ENCODE measurements at places on chromosomes 11 and 22. TPM values are rescaled to one million over a fixed set of nuclear protein-coding genes. Genes with fewer than 3 reads are reported as not detected.

GRCh38 chr11:90434858-90435257, 212.0 kb upstream of the CHORDC1 start:
- no peak for DNase-seq

DNA sequence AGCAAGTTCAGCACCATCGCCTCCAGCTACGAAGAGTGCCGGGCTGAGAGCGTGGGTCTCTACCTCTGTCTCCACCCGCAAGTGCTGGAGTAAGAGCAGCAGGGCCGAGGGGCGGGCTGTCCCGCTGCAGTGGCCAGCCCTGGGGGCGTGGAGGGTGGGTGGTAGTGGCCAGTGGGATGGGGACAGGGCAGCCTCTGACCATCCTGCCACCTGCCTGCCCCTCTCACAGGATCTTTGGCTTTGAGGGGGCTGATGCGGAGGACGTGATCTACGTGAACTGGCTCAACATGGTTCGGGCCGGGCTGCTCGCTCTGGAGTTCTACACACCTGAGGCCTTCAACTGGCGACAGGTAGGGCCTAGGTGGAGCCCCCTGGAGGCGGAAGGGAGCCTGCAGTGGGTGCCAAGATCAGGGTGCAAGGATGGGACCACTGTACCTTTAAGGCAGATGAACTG, 15.0 kb upstream of the BBS1 start:
- DNase-seq = no peak

DNA sequence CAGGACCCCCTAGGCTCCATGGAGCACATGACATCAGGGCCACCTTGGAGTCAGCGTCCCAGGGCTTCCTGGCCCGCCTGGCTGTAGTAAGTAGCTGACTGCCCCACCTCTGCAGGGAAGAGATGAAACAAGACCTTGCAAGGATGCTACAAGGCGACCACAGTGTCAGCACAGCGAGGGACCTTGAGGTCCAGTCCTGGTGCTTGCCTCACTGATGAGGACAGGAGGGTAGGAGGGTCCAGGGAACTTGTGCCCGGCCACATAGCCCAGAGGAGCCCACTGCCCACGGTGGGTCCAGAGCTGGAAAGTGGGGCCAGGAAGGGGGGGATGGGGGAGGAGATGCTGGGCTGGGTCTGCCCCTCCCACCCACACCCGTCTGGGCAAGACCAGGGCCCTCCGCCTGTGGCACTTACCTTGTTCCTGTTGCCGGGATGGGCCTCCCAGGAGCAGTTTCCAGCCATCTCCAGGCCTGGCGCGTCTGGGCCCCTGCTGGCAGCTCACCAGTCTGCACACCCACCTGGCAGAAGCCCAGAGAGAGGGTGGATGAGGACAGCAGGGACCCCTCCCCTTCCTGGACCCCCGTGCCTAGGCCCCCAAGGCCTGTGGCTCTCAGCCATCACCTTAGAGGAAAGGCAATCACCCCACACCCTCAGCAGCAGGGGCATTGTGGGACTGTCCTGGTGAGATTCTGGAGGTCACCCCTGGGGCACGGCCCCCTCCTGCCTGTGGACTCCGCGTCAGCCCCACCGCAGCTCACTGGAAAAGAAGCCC, 3.4 kb downstream of the MRGPRF start:
- no peak for DNase-seq

DNA sequence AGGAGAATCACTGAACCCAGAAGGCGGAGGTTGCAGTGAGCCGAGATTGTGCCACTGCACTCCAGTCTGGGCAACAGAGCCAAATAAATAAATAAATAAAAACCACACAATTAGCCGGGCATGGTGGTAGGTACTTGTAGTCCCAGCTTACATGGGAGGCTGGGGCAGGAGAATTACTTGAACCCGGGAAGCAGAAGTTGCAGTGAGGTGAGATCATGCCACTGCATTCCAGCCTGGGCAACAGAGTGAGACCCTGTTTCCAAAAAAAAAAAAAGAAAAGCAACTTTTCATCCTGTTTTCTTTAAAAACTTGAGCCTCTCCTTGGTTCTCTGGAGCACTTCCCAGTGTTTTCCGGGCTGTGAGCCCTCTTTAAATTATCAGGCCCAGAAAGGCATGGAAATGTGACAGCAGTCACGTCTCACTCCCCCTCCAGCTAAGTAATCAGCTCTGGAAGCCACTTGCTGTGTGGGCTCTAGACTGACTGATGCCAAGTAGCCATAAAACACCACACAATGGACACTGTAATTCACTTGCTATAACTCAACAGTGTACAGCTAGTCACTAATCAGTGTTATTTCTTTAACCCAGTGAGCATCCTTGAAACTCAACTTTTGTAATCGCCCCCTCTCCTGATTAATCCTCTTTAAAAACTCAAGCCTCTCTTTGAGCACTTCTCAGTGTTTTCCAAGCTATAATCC, 13.0 kb upstream of the MCHR1 start:
- DNase-seq = peak; percentile 53

- no peak for DNase-seq
Observed at GRCh38 chr22:39122772-39123470, 25.9 kb downstream of the APOBEC3H start.

GRCh38 chr11:36013950-36014897, 70.4 kb downstream of the LDLRAD3 start:
- DNase-seq = no peak

DNA sequence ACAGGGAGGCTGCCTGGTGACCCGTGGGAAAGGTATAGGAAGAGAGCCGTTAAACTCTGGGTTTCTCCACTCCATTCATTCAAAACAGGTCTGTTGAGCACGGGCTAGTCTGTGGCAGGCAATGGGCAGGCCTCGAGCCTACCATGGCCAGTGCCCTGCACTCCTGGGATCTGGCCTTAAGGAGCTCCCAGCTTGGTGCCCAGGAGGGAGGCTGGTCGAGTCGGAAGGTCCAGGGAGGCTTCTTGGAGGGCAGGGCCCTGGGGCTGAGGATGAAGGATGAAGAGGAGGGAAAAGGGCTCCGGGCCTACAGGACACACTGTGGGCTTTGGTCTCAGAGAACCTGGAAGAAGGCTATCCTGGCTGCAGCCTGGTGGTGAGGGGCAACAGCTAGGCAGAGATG, 41.9 kb upstream of the MN1 start:
- DNase-seq = no peak

GRCh38 chr11:44904261-44905020, 46.2 kb downstream of the TP53I11 start:
- no peak for DNase-seq

DNA sequence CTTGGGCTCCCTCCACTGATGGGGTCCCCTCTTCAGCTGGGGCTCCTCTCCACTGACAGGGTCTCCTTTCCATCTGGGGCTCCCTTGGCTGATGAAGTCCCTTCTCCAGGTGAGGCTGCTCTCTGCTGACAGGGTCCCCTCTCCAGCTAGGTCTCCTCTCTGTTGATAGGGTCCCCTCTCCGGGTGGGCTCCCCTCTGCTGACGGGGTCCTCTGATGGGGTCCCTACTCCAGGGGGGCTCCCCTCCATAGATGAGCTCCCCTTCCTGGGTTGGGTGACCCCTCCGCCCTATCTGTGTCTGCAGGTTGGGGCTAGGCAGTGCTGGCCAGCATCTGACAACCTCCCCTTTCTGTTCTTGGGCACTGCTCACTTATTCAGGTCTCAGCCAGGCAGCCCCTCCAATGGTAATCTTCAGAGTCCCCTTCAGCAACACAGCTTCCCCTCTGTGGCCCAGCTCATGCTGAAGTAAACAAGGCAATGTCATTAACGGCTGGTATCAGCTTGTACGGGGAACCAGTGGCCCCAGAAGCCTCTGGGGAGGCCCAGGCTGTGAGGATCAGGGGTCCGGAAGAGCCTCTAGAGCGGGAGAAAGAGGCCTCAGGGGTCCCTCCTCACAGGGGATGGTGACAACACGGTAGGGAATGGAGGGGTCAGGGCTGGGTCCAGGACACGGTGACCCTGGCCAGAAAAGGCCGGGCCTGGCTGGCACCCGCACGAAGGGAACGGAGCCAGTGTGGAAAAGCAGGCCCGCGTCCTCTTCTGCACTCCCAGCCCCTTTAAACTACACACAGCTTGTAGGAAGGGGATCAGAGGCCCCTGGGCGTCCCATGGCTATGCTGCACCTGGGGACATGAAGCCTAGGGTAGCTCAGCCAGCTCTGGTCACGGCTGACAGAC, 9.6 kb upstream of the CD81 start:
- DNase-seq = no peak

DNA sequence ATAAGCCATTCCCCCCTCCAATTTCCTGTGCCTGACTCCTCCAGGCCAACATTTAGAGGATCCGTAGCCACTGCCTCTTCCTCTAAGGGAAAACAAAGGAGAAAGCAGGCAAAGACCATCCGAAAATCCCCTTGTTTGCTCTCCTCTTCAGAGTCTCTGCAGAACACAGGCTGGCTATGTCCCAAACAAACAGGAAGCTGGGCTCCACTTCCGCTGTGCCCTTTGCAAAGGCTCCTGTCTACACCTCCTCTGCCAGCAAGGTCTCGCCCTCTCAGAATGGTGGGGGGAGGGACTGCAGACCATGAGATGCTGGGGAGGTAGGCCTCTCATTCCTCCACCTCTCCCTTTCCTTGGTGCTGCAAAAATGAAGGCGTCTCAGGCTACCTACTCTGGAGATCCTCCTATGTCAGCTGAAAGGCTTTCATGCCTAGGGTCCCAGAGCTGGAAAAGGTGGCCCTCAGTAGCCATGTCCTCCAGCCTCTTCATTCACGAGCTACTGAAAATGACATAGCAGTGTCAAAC, 596.2 kb downstream of the BUD13 start:
- no peak for DNase-seq

GRCh38 chr11:99371257-99371656, 350.5 kb downstream of the CNTN5 start:
- peak; percentile 12 for DNase-seq

GRCh38 chr11:37500425-37500824, 902.4 kb upstream of the RAG2 start:
- DNase-seq = peak; percentile 31

DNA sequence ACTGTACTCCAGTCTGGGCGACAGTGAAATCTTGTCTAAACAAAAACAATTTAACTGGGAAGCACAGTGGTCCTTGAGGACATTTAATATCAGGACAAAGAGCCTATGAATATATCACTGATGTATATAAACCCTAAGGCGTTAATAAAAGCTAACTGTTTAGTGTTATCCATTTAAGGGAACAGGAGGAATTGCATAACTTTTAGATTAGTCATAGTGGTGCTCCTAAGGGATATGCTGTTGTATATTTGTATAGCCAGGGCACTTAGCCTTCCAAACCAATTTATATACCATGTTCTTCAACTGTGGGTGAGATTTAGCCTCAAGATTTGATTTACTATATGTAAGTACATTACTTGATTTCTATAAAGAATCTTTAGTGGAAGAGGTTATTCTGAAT, 3.0 kb upstream of the CHEK1 start:
- DNase-seq = peak; percentile 77

DNA sequence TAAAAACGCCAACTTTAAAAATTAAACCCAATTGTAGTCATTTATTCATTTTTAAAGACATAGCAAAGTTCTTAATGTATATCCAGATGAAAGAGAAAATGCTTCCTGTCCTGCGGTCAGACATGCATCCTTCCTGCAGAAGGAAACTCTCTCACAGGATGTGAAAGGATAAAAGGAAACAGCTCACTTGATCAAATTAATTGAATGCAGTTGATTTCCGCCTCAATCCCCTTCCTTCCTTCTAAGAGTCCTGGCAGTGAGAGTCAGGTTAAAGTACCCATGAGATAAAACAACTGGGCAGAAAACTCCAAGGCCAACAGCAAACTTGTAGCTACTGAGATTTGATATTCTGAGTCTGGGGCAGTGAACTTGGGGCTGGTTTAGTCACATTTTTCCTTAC, 38.5 kb downstream of the CWC15 start:
- no peak for DNase-seq

DNA sequence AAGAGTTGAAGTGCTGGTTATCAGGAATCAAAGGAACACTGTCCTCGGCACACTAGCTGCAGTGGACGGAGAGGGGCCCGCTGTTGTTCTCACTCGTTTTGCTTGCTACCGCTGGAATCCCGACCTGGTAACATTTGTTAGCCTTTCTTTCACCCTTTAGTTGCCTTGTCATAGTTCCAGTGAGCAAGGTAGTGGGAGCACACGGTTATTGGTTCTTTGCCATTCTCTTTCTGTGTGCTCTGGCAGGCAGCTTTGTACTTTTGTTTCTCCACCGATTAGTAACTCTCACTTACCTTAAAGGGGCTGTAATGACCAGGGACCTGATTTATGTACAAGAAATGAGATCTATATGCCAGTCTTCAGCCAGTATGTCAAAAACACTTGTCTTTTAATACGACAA, 1.8 kb downstream of the DEPDC7 start:
- no peak for DNase-seq

GRCh38 chr11:44028816-44029506, 18.8 kb upstream of the ACCSL start:
- DNase-seq = no peak

DNA sequence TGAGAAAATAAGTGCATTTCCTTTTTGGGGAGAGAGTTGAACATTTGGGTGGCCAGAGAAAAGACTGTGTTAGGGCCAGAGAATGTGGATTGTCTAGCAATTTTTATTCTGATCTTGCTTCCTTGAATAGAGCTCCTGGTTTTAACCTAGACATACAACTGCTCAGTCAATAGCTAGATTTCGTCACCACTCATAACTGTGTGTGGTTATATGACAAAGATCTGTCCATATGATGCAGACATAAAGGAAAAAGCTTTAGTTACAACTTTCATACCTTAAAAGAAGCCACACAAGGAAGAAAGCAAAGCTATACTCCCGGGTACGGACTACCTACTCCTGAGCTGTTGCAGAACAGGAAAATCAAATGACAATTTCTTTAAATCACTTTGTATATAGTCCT, 37.2 kb downstream of the MS4A6A start:
- no peak for DNase-seq

GRCh38 chr11:34855021-34855753, 61.0 kb downstream of the APIP start:
- no peak for DNase-seq

- no peak for DNase-seq
Observed at GRCh38 chr11:128152796-128153696, 434.3 kb downstream of the ETS1 start.

GRCh38 chr22:20226077-20226716, 41.9 kb downstream of the RTN4R start:
- DNase-seq = no peak

- no peak for DNase-seq
Observed at GRCh38 chr11:118060869-118061268, 16.0 kb upstream of the TMPRSS4 start.

DNA sequence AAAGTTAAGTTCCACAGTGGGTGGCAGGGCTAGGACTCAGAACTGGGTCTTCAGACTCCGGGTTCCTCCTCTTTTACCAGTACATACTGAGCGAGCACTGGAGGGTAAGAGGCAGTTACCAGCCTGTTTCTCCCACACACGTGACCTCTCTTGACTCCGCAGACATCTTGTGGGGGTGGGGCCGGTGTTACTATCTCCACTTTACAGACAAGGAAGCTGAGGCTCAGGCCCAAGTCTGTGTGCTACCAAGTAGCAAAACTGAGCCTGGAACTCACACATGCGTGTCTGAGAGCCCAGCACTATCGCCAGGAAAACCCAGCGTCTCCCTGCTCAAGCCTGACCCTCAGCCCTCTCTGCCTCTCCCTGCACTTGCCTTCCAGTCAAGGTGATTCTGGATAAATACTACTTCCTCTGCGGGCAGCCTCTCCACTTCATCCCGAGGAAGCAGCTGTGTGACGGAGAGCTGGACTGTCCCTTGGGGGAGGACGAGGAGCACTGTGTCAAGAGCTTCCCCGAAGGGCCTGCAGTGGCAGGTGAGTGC, 16.0 kb upstream of the SMIM35 start:
- DNase-seq = no peak

The ZFTA gene
- 8.8 TPM for polyA plus RNA-seq

The ZNRF3 gene
- 2.4 TPM for polyA plus RNA-seq

The CCDC88B gene
- polyA plus RNA-seq = 2.5 TPM

The CCDC188 gene
- polyA plus RNA-seq = 0.10 TPM

The EFEMP2 gene
- 601 TPM for polyA plus RNA-seq

The AGBL2 gene
- 1.5 TPM for polyA plus RNA-seq

The TBC1D22A gene
- 17.3 TPM for polyA plus RNA-seq

Data from IMR-90 (cell line).